HTR-8/SVneo (cell line): ENCODE measurements at places on chromosomes 2 and 18.

DNA sequence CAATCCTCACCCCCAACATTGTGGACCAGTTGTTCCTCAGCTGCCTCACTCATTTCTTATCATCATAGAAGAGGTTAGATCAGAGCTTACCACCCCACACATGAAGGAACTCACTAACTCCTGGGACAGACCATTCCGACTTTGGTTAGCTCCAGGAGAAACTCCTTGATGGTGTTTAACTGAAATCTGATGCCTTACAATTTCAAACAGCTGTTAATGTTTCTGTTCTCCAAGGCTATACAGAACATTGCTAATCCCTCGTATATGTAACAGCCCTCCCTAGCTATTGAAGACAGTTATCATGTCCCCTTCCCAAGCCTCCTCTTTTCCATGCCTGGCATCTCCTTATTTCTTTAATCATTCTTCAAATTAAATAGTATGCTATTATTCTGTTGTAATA lies 14.8 kb downstream of the ERBB4 start:
- no peak for DNase-seq

- DNase-seq, result no peak
Observed at GRCh38 chr2:216626168-216626874, 6.9 kb upstream of the IGFBP2 start.

- no peak for DNase-seq
Observed at GRCh38 chr2:120576509-120577474, 158.9 kb upstream of the GLI2 start.

GRCh38 chr2:100235098-100235497 lies 87.2 kb downstream of the LONRF2 start:
- DNase-seq, result no peak

DNA sequence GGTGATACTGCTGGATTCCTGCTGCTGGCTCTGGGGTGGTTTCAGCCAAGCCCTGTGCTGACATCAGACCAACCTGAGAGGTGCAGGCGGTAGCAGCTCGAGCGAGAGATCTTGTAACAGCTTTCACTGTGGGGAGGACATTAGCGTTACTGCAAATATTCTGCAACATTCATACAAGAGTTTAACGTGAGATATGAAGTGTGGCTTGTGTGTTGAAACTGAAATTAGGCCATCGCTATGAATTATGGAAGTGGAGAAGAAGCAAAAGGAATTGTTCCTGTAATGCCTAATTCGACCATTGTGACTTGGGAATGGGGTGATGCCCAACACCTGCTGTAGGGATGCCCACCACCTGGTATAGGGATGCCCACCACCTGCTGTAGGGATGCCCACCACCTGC lies 6.5 kb upstream of the MLPH start:
- no peak for DNase-seq

DNA sequence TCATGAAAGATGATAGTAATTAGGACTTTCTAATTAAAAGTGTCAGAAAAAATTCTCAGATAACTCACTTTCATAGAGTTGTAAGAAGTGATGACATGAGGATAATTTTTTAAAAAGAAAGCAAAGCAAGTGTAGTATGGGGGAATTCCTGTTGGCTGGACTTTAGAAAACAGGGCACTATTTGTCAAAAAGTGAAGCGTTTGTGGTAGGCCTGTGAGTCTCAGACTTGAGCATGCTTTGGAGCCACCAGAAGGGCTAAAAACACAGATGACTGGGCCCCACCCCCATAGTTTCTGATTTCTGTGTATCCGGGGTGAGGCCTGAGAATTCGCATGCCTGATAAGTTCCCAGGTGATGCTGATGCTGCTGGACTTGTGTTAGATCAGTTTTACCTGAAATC lies 222.6 kb upstream of the LRRTM1 start:
- DNase-seq, result no peak

GRCh38 chr2:117614823-117615534 lies 199.5 kb upstream of the DDX18 start:
- DNase-seq, result no peak

GRCh38 chr2:14358774-14359173 lies 273.7 kb upstream of the LRATD1 start:
- DNase-seq, result no peak

DNA sequence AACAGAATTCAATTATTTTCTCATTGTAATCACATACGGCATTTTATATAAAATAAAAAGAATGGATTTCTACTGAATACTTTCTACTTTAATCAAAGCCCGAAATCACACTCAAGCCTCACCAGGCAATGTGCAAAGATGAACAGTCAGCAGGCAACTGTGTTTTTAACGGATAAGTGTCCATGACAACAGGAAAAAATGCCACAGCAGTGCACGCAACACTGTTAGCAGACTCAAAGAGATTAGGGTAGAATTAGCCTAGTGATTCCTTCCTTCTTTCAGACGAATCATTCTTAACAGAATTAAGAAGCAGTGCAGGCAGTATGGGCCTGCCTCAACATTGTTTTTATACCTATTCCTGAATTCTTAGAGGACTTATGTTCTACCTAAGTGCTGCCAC lies 135.6 kb downstream of the CDH2 start:
- DNase-seq, result no peak

GRCh38 chr2:198817536-198817935 lies 640.2 kb downstream of the SATB2 start:
- no peak for DNase-seq

DNA sequence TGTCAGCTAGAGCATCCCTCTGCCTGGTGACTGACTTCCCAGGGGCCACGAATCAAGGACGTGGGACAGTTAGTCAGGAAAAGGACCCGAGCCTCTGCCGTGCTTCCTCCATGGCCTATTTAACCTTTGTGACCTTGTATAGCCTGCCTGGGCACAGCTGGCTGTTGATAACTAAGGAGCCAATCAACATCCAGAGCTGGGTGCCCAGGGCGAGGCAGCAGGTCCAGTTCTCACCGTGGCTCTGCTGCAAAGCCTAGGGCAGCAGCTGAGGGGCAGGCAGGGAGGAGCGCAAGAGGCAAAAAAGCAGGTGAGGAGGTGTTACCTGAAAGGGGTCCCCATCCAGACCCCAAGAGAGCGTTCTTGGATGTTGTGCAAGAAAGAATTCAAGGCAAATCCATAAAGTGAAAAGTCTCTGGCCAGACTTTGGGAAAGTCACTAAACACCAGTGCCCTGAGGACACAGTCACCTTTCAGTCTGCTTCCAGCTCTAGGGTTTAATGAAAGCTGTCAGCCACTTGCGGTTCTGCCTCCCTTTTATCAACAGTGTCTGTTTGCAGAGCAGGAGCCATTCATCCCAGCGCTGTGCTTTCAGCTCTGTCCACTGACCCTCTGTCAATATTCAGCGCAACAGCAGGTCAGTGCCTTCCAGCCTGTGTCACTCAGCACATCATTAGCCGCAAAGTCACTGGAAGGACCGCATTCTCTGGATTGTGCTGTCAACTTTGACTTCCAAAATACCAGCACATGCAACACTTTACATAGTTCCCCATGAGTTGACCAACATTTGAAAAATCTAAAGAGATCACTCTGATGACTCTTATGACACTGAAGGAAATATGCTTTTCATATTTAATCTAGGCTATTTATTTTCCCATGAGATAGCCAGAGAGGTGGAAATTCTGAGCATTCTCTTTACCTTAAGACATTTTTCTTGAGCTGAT lies 38.6 kb upstream of the ASAP2 start:
- no peak for DNase-seq

DNA sequence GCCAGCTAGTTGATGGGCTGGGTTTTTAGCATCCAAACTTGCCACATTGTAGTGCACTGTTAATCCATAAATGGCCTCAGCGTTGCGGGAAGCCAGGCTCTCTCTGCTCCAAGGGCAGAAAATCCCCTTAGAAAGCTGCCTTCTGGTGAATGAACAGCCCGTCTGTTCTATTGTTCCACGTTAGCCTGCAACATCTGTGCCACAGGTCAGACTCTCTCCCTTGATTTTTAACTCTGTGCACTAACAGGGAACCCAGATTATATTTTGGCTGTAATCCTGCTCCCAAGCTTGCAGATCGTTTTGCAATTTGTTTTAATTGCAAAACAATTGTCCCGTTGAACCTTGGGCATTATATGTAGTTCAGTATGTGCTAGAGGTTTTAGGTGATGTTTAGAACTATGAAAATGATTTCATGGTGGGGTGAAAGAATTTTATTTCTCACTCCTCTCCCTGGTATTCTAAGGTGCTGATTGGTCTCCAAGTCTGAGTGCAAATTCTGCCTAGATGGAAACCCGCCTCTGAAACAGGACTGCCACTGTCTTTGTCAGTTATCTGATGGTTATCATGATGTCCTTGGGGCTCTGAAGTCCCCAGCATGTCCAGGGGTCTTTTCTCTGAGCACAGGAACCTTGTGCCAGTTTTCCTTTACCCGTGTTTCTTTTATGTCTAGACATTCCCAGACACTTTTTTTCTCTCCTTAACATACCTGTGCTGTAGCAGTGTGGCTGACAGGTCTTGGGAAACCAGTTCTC lies 106.6 kb downstream of the MAP4K4 start:
- DNase-seq, result no peak

GRCh38 chr2:169495310-169495928 lies 14.1 kb upstream of the KLHL41 start:
- no peak for DNase-seq

DNA sequence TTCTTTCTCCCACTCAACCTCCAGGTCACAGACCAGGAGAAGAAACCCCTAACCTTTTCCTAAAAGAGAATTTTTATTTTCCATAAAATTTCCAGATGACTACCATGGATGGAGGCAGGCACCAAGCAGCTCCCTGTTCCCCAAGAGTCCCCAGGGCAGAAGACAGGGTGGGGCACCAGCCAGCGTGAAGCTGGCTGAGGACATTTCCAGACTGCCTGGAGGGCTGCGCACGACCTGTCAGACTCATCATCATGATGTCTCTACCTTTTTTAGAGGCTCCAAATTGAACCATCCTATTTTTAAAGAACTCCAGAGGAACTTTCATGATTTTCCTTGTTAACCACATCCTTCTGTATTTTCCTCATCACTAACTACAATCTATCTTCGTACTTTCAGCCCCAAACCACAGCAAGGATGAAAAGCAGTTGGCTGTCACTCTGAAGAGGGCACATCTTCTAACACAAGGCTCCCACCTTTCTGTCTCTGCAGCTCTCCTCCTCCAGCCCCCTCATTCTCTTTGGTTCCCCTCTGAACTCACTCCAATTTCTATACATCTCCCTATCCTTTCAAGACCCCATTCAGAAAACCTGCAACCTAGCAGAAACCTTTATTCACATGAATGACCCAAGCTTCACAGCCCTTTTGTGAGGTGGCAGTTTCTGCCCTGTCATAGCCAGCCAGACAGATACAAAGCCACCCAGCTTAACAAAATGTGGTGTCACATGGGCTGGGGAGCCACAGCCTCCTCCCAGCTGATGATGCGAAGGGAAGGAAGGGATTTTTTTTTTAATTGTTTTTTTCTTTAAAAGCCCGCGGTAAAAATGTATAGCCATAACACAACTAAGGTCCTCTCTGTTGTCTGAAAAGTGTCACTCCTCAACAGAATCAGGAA lies 11.1 kb downstream of the AMMECR1L start:
- no peak for DNase-seq

- DNase-seq, result no peak
Observed at GRCh38 chr2:1863386-1863785, 119.1 kb upstream of the PXDN start.

GRCh38 chr2:36409935-36410334 lies 54.4 kb downstream of the CRIM1 start:
- DNase-seq, result no peak

DNA sequence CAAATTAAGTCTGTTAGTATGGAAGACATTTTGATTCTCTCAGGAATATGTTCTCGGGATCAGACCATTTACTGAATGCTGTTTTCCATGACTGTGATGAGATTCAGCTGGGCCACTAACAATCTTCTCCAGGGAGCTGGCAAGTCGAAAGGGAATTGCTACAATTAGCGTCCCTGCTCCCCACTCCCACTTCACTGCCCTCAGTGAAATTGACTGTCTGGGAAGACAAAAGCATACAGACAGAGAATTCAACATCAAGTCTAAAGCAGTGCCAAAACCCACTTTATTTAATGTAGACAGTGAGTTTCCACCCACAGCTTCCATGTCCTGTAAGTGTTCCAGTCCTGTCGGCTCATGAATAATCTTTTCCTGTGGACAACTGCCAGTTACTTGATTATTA lies 34.0 kb upstream of the COL3A1 start:
- DNase-seq, result no peak

DNA sequence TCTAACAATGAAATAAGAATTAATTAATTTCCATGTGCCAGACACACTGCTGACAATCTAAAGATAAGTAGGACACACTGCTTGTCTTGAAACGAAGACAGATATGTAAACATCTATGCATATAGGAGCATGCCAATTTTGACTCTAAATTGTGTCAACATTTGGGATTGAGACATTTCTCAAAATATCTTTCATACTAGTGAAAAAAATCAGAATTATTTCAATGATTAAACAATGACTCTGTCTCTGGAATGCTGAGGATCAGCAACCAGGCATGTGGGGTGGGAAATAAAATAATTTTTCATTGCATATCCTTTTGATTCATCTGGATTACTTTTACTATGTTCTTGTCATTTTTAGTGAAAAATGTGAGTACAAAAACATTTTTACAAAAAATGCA lies 262.6 kb upstream of the SYT4 start:
- DNase-seq, result no peak

GRCh38 chr2:44143701-44144100 lies 25.0 kb upstream of the PPM1B start:
- DNase-seq, result no peak

GRCh38 chr2:101124643-101125366 lies 26.4 kb downstream of the TBC1D8 start:
- peak; percentile 81 for DNase-seq

DNA sequence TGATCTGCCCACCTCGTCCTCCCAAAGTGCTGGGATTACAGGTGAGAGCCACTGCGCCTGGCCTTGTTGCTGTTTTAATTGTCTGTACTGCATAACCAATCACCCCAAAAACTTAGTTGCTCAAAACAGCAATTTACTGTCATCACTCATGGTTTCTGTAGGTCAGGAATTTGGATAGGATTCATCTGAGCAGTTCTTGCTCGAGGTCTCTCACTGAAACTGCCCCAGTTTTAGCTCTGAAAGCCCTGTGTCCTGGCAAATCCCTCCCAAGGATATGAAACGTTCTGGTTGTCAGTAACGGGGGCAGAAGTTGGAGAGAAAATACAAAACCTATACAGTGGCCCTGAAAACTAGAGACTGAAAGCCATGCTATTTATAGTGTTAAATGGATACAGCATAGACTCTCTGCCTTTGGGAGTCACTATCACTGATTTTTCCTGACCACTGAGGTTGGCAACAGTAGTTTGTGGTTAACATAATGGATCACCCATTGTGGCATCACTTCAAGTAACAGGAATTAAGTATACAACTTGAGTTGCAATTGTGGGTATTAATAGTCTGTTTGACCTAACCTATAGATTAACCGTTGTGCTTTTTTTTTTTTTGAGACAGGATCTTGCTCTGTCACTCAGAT lies 27.2 kb upstream of the ERICH2 start:
- DNase-seq, result no peak

GRCh38 chr2:23926290-23926749 lies 603 bp downstream of the ATAD2B start:
- peak; percentile 32 for DNase-seq

DNA sequence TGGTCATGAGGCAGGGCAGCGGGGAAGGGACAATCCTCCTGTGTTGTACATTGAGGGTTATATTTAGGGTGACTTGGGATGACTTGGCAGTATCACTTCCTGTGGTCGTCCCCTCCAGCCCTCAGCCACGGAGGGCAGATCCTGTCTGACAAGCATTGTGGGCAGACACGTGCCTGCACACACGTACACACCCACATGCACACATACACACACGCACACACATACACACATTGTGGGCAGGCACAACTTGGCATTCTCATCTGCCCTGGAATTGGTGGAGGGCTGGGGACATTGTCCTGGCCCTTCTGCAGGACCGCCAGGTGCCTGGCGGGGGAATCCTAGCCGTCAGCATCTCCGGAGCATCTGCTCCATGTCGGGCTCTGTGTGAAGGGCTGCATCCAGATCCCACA lies 47.6 kb downstream of the ODC1 start:
- DNase-seq, result no peak
